C1 segment of cervical spinal cord (tissue), 14 donors: ENCODE measurements at places on chromosomes 6 and 20.

DNA sequence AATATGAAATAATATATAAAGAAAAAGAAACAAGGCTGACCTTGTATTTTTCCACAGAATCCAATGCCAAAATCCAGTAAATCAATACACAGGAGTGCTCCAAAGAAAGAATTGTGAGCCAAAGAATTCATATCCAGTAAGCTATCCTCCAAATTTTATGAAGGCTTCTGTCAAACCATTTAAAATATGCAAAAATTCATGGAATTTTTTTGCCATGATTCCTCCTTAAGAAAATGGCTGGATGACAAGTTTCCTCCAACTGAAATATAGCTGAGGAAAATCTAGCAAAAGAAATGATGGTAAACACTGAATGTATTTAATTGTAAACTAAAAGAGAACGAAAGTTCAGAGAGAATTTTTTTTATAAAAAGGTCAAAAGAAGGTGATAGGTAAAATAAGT is 290.3 kb downstream of the UBE3D start:
- no peak for DNase-seq

DNA sequence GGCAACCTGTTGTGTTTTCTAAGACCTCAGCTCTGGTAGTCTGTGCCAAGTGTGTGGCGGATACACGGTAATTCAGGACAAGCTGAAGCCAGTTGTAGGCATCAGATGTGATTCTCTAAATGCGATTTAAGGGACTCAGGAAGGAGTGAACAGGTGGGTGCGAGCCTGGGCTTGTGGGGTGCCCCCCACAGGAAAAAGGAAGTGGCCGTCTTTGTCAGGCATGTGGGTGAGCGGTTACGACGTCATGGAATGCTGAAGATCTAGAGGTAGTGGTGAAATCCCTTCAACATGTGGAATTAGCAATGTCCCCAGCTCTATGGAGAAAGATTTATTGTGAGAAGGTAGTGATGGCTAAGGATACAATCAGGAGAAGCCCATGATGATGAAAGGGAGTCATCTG is 95.1 kb upstream of the EXOC2 start:
- DNase-seq: no peak

GRCh38 chr6:154528310-154528915 is 17.9 kb upstream of the CNKSR3 start:
- DNase-seq: no peak

DNA sequence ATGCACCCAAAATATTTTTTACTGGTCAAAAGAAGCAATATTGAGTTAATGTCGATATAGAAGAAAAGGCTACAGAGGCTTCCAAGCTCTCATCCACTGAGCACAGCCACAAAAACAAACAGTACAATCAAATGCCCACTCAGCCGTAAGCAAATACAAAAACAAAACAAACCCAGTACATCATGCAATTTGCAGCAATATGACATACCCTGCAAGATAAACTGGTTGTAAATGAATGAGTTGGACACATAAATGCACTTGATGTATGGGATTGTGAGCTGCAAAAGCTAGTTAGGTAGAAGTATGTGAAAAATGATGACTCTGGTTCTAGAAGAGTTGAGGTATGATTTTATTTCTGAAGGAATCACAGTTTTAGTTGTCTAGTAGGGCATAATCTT is 83.9 kb downstream of the SESN1 start:
- DNase-seq: no peak

DNA sequence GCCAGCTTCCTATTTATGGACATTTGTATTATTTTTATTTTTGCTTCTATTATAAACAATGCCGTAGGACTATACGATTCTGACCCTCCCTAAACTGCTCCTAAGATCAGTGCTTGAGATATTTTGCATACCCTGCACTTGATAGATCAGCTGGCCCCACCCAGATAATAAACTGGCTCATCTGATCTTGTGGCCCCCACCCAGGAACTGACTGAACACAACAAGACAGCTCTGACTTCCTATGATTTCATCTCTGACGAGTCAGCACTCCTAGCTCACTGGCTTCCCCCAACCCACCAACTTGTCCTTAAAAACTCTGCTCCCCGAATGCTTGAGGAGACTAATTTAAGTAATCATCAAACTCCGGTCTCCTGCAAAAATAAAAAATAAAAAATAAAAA is 34.9 kb upstream of the TFAP2A start:
- no peak for DNase-seq

DNA sequence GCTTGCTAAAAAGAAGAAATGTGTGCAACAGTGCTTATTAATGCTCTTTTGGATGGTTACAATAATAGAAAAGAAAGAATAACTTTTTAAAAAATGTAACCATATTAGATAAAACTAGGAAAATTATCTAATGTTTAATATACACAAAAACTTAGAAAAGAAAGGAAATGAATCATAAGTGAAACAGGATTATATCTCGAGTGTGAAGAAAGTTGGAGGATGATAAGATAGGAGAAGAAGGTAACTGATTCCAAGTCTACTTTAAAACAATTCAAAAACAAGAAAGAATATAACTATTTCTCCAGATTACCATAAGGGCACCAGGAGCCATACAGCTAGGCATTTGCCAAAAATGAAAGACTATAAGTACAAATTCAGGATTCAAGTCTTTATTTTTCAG is 73.0 kb downstream of the PHIP start:
- no peak for DNase-seq

DNA sequence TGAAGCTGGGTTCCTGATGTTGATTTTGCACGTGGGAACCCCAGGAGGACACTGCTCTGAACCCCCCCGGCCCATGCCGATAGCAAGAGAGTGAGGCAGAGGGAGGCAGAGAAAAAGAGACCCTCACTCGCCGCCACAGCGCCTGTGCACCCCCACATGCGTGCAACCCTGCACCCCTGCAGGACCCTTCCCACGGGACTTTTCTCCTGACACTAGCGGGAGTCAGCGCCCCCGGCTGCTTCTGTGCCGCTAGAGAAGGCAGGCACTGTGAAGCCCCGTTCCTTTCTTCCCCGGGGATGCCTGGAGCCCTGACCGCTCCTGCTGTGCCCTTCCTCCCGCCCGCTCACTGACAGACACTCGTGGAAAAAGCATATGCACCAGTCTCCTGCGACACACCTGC is 67.4 kb downstream of the GMPR start:
- no peak for DNase-seq

GRCh38 chr20:9617940-9618339 is 103.5 kb downstream of the LAMP5 start:
- no peak for DNase-seq

- DNase-seq: no peak
These were observed 54.9 kb downstream of the TENT5A start for GRCh38 chr6:81697559-81697958.

- no peak for DNase-seq
These were observed 22.6 kb downstream of the VSTM2L start for GRCh38 chr20:37925265-37926165.

DNA sequence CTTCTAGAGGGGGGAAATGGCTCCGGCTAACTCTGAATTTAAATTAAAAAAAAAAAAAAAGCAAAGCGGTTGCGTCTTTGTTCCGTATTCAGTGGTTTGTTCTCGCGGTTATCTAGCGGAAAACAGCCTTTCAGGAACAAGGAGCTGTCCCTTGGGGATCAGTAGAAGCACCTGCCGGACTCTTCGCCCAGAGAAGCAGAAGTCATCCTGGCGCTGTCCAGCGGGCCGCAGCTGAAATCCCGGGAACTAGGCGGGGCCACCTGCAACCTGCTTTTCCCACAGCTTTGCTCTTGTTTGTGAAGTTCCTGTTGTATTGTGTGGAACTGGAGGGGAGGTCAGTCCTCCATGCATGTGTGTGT is 43.9 kb upstream of the GJE1 start:
- DNase-seq: no peak

DNA sequence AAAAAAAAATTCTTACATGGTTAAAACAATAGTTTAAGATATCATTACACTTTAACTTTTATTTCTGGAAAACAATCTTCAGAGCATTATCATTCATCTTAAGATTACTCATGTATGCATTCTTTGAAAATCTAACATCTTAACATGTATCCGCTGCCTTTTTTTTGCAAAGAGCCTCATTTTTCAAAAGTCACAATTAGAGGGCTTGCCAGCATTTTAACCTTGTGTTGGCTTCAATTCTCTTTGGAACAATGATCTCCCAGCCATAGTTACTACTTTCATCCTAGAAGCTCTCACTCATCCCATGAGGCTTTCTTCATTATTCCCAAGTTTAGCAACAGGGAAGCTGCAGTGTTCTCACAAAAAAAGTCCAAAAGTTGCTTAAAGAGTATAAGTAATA is 330.8 kb downstream of the BCKDHB start:
- no peak for DNase-seq

GRCh38 chr6:87115402-87116135 is 20.7 kb upstream of the CGA start:
- no peak for DNase-seq

DNA sequence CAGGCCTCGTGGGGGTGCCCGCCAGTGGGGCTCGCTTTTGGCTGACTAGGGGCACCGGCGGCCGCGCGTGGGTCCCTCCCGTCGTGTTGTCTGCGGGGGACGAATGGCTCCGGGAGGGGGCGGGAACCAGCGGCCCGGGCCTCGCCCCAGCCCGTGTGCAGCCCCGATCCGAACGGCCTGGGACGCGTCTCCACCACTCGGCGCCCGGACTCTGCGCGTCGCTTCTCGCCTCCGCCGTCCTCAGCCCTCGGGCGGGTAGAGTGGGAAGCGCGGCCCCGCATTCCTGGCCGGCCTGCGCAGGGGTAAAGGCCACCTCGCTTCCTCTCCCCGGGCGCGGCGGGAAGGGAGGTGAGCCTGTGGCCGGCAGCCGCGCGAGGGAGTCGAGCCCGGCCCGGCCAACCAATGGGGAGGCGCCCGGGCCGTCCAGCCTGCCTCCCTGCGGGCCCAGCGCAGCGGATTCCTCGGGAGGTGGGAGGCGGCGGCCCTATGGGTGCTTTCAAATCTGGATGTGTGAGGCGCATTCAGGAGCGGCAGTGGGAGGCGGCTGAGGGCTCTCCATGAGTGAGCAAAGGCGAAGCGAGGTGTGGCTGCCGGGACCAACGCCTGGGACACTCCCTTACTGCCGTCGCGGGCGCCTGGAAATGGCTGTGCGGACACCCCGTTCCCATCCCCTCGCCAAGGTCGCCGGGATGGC is 1.1 kb upstream of the ZBTB46 start:
- no peak for DNase-seq

DNA sequence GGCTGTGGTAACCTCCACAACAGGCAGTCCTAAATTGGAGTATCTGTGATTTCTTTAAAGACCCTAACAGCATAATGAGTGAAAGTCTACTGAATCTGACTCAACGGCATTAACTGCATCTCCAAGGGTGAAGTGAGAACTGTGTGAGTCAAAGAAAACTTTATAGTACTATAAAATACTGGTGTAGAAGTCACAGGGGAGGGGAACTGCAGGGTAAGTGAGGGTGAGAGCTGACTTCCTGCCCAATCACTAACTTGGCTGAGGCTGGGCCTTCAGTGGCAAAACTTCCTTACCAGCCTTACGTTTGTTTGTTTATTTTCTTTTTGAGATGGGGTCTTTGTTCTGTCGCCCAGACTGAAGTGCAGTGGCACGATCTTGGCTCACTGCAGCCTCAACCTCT is 109.8 kb downstream of the PTPRK start:
- no peak for DNase-seq

DNA sequence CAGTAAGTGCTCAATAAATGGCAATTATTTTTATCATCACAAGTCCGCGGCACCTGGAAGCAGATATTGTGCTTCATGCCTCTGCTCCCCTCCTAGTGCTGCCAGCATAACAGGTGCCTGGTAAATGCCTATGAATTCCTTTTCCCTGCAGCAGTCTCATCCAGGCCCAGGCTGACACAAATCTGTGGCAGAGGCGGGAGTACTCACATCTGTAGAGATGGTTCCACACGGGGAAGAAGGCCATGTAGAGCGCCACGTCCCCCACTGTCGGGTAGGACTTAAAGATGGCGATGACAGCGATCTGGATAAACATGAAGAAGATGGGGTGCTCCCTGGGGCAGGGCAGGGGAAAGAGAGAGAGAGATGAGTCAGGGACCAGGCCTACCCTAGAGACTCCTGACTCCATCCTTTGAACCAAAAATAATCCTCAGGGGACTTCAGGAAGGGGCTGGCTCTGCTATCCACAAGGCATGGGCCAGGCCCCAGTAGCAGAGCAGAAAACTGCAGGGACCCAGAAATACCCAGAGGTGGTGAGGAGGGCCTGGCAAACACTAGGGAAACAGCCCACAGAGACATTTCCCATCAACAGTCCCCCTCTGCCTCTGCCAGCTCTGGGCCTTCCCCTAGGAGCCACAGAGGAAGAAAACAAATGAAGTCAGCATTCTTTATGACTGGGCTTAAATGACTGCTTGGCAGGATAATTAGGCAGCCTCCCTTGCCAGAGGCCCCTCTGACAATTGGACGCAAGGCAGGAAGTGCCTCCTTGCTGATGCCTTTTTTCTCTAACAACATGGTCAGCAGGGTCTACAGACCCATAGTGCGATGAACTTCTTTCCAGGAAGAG is 23.0 kb downstream of the MAP1LC3A start:
- DNase-seq: peak; percentile 36

GRCh38 chr20:44051661-44052000 is 135.4 kb downstream of the JPH2 start:
- no peak for DNase-seq

- no peak for DNase-seq
These were observed 31.9 kb upstream of the TXLNB start for GRCh38 chr6:139323511-139324300.

DNA sequence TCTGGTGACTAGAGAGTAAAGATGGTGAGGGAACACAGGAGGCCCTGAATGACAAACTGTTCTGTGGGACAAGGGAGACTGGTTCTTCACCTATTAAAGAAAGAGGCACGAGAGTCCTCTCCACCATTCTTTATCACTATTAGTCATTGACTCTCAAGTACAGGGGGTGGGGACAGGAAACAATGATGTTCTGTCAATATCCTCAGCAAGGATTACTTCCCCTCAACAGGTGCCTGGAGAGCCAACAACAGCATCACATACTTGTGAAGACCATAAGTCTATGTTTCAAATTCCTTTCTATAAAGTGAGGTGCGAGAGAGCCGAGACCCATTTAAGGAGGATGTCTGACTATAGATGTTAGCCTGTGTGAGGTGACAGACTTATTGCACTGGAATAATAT is 72.4 kb upstream of the TBC1D7 start:
- DNase-seq: no peak

DNA sequence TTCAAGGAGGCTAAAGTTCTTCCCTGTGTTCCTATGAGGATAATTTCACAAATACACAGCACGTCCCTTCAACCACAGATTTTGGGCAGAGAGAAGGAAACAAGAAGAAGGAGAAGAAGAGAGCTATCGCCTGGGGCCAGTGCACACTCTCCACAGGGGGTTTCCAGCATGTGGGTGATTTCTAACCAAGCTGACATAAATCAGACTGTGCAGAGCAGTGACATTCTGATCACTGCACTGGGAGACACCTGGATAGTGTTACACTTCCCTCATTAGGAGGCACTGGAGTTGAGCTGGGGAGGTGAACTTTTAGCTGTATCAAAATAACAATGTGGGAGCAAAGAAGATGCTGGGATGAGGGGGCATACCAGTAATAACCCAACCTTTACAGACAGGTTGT is 71.8 kb upstream of the CENPW start:
- DNase-seq: no peak

GRCh38 chr20:40393197-40394079 is 295.6 kb downstream of the MAFB start:
- DNase-seq: no peak

- no peak for DNase-seq
These were observed 274.9 kb downstream of the SMOC2 start for GRCh38 chr6:168715643-168716481.
